HuH-7.5 (cell line): ENCODE measurements at places on chromosomes 6 and 20.
A peak's percentile ranks its signal among the peaks of the same experiment; 100 is the strongest.

GRCh38 chr20:34215711-34216381 is 25.4 kb upstream of the ASIP start:
- DNase-seq: peak; percentile 68

DNA sequence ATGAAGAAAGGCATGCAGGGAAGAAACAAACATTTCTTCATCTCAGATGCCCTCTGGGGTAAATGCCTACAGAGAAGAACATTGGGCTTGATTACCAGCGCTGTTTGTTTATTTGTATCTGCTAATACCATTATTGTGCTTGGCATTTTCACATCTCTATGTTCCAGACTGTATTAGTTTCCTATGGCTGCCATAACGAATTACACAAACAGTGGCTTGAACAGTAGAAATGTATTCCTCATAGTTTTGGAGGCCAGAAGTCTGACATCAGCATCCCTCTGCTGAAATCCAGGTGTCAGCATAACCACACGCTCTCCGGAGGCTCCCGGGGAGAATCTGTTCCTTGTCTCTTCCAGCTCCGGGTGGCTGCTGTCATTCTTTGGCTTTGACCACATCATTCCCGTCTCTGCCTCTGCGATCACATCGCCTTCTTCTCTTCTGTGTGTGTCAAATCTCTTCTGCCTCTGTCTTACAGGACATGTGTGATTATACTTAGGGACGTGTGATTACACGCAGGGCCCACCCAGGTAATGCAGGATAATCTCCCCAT is 241.6 kb upstream of the SUPT3H start:
- no peak for DNase-seq

DNA sequence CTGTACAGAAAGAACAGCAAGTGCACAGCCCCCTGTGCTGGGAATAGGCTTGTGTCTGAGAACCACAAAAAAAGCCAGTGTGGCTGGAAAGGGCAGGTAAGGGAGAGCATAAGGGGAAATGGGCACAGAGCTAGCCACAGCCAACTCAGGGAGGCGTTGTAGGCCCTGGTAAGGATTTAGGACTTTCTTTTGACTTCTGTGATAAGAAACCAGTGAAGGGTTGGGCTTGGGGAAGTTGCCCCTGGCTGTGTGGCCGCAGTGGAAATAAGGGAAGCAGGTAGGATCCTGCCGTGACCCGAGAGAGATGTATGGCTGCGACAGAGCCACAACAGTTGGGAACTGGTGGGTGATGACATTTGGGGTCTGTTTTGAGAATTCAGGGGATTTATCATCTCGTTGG is 30.0 kb upstream of the PHACTR2 start:
- DNase-seq: no peak

GRCh38 chr6:12869816-12870432 is 153.4 kb downstream of the PHACTR1 start:
- no peak for DNase-seq

DNA sequence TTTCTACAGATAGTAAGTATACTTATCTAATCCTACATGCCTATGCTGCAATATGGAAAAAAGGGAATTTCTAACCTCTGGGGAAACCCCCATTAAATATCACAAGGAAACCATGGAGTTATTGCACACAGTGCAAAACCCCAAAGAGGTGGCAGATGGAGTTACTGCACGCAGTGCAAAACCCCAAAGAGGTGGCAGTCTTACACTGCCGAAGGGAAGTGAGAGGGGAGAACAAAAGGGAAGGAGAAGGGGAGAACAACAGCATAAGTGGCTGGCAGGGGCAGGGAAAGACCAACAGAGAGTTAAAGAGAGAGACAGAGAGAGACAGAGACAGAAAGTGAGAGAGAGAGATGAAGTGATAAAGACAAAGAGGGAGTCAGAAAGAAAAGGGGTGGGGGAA is 43.8 kb upstream of the EIF2S2 start:
- no peak for DNase-seq

DNA sequence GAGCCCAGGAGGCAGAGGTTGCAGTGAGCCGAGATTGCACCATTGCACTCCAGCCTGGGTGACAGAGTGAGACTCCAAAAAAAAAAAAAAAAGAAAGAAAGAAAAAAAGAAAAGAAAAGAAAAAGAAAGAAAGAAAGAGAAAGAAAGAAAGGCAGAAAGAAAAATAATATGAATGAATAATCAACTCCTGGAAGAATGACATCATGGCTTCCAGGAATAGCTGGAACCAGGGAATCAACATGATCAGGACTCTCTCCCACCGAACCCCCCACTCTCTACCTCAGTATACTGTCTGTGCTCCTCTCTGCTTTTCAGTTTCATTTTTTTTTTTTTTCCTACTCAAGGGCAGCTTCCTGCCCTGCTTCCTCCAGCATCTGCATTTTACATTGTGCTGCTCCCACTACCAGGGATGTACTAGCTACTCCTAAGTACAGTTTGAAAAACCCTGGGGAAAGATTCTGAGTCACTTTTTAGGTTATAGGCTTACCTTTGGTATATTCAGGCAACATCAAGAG is 19.7 kb upstream of the MTCL3 start:
- no peak for DNase-seq

- no peak for DNase-seq
Measured at GRCh38 chr20:20020908-20021307, 3.7 kb downstream of the NAA20 start.

GRCh38 chr6:84224251-84224650 is 3.2 kb downstream of the CEP162 start:
- no peak for DNase-seq

DNA sequence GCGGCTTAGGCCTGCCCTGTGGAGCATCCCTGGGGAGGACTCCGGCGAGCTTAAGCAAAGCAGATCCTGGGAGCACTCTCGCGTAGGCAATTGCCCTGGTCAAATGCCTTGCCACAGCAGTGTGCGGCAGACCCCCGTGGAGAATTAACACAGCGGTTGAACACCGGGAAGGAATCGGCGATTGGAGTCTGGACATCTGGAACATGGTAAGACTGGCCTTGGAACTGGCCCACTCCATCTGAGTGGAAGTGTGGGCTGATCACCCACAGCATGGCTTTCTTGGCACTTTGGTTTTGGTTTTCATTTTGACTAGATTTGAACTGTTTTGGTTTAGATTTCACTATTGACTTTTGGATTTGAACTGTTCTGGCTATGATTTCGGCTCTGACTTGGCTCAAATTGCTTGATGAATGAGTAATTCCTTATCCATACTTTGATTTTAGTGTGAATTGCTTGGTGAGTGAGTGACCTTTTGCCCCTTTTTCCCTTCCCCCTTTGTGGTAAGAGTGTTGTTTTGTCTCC is 300.7 kb downstream of the RNGTT start:
- DNase-seq: no peak

DNA sequence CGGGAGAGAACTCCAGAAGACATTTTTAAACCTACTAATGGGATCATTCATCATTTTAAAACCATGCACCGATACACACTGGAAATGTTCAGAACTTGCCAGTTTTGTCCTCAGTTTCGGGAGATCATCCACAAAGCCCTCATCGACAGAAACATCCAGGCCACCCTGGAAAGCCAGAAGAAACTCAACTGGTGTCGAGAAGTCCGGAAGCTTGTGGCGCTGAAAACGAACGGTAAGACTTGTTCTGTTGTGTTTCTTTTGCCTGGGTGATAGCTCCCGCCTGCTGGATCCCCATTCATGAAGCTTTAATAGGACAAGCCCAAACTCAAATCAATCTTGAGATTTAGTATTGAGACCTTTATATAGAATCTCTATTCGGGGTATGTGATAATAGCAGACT is 4.2 kb downstream of the TNFAIP3 start:
- no peak for DNase-seq

DNA sequence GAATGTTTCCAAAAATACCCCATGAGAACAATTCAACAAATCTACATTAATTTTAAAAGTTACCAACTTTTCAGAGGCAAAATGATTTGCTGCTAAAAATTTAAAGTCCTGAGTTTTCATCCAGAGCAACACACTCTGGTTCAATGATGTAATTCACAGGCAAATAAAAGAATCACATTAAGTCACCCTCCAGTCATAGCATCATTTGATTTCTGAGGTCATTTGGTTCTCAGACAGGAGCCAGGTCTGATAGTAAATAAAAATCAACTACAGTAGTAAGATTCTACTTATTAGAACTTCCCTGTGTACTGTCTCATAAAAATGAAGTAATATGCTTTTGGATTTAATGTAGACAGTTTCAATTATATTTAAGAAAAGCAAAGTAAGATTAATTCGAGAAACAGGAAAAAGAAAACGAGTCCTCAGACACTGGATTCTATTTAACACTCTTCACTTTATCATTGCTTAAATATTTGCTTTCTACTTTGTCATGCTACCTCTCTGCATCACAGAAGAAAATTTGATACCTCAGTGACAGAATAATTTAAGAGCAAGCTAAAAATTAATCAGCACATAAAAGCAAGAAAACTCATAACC is 25.8 kb downstream of the MAP7 start:
- DNase-seq: no peak

DNA sequence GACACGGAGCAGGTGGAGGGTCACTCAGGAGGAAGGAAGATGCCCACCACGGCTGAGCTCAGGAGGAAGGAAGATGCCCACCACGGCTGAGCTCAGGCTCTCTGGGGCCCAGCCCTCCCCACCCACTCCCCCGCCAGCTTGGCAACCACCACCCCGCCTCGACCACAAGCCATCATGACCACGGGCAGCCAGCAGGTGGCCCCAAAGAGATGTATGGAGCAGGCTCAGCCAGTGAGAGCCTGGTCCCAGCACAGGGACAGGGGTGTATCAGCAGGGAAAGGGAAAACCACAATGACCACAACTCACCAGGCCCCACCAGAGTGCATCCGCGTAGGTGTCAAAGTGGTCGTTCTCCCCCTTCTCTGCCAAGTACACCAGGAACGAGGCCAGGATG is 30.4 kb downstream of the KCNQ2 start:
- DNase-seq: peak; percentile 92

GRCh38 chr6:27720607-27721580 is 191.3 kb downstream of the OR2B2 start:
- DNase-seq: no peak

DNA sequence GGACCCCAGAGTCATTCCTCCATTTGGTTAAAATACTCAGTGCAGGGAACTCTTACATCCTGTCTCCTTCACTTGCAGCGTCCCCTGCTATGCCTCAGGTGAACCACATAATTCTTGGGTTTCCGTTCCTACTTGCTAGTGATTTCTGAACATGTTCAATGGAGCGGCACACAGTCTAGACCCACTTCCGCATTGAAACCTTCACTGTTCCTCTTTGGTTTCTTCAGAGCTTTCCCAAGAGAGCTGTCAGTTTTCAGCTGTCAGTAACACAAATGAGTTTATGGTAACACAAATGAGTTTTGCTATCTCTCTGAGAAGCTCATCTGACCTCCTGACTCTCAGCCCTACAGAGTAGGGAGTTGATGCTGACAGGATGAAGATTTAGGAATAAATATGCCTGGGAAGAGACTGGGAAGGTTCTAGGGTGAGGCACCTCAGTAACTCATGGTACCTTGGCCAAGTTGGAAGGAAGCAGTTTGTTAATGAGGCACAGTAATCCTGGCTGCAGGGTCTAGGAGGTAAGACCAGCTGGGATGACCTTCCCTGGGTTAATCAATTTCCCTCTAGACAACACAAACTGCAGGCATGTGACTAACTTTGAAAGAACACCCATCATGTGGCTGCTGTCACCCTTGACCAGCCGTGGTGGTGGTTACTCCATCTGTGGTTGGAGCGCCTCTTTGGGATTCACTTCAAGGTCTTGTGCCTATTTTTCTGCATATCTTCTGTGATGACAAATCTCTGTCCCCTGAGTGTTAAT is 5.4 kb downstream of the SYS1 start:
- no peak for DNase-seq
